ENCODE measurements at places on chromosomes 5 and 9.
A peak's percentile ranks its signal among the peaks of the same experiment; 100 is the strongest.

DNA sequence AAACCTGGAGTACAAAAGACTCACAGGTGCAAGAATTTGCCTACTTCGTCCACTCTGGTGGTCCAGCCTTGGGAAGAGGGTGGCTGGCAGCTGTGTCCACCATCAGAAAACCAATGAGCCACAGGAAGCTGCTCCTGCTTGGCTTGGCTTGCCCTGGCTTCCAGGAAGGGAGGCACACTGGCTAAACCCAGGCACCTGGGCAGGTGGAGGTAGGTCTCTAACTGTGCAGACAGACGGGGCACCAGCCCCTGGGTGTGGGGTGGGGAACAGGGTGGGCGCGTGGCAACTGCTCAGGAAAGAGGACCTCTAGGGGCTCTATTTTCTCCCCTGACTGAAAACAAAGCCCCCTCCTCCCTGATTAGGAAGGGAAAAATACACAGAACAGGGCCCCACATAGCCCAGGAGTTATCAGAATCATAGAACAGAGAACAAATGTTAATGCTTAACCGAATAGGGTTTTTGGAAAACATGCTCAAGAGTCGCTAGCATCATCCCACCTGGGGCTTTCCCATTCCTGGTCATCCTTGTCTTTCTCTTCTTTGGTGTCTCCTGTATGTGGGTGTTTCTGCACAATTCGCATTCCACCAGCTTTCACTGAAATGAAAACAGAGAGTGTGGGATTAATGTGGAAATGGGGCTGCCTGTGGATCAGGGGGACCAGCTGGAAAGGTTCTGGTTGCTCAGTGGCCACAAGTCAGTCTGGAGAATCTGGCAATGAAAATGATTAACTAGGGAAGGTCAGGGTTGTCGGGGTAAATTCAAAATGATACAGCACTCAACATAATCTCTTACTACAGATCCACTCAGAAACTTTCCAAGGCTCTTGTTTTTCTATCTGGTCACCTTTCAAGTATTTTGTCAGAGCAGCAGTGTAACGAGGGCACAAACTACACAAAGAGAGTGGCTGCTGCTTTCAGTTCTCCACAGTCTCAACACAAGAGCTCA, 13.1 kb downstream of the DAP start:
- no peak for DNase-seq

GRCh38 chr9:131406563-131407436, 12.9 kb downstream of the PRRC2B start:
- peak; percentile 45 for DNase-seq

DNA sequence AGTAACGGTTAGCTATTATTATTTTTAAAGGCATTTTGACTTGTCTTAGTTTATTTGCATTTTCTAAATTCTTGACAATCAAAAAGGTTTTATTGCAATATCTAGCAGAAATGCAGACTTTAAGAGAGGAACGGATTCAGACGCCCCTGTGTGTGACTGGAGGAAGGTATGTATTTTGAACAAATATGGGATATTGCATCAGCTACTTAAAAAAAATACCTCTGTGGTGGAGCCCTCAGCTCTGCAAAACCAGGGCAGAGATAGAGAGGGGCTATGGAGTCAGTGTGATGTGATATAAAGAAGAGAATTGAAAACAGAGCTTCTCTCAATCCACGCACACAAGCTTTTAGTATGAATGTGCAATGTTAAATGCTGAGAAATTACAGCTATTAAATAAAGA, 142.4 kb downstream of the ICE1 start:
- no peak for DNase-seq

GRCh38 chr5:37837414-37838032, 2.3 kb downstream of the GDNF start:
- DNase-seq = peak; percentile 81

- peak; percentile 95 for DNase-seq
Observed at GRCh38 chr5:34499001-34499734, 157.0 kb upstream of the RAI14 start.

DNA sequence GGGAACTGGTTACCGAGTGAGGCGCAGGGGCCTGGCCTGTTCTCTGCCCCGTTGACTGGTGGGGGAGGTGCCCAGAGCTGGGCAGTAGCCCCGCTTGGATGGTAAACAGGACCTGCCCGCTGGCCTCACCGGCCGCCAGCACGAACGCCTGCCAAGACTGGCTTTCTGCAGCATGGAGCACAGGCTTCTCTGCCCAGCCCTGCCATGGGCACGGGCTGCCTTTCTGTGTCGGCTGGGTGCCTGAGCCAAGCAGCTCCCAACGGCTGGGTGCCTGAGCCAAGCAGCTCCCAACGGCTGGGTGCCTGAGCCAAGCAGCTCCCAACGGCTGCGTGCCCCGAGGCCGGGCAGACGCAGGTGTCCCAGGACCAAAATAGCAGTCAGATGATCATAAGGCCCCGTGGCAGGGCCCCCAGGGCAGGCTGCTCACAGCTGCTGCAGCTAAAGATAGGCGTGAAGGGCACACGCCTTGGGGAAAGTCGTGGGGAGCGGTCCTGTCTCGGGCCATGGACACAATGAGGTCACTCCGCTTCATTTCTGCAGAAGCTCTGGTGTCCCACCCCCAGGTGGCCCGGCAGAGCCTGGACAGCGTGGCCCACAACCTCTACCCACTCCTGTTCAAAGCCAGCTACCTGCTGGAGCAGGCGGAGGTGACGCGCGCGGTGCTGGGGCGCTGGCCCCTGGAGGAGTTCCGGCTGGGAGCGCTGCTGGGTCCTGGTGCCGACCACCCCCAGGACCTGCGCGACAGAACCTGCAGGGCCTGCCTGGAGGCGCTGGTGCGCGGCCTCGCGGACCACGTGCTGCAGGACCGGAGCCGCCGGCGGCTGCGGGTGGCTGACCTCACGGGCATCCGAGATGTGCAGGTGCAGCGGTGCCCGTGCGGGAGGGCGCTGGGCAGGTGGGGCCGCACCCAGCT, at the start of gene LRRC14B:
Gene LRRC14B, plus strand, starts transcription at position 460 of the 913 bp plus-strand sequence. Its CDS starts 44 bp downstream, at position 504.
- DNase-seq = no peak

GRCh38 chr5:51377151-51378060, 5.8 kb upstream of the ISL1 start:
- DNase-seq = no peak

GRCh38 chr9:126523611-126524111, 90.1 kb upstream of the LMX1B start:
- no peak for DNase-seq

GRCh38 chr5:127878174-127878750, 175.1 kb downstream of the CCDC192 start:
- peak; percentile 63 for DNase-seq

DNA sequence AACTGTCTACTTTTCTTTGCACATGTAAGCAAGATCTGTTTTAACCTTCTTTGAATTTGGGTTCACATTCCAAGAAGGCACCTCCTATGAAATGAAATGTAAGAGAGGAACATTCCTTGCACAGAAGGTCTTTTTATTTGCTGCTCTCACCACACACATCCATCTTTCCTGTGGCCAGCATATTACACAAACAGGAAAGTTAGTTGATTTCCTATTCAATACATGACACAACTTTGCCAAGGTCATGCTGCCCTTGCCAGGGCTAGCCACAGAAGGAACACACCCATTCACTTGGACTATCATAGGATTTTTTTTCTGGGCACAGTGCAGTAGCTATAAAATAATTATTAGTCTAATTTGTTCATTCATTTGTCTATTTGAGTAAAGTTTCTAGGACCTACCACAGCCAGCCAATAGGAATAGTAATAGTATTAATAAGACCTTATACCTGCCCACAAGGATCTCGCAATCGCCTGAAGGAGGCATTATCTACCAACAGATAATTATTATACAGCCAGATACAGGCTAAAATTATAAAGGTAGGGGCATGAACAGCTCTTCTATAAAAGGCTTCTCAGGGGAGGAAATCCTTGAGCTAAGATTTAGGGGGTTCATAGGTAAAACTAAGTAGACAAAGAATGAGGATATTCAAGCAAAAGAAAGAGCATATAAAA, 78.1 kb upstream of the NREP start:
- peak; percentile 13 for DNase-seq

GRCh38 chr5:104942735-104943134, 1380.1 kb upstream of the NUDT12 start:
- DNase-seq = no peak

- no peak for DNase-seq
Observed at GRCh38 chr9:114235033-114235661, 79.8 kb downstream of the COL27A1 start.

GRCh38 chr5:147309621-147310020, 74.8 kb downstream of the STK32A start:
- DNase-seq = no peak

GRCh38 chr5:113615708-113616107, 102.2 kb downstream of the YTHDC2 start:
- peak; percentile 33 for DNase-seq

- no peak for DNase-seq
Observed at GRCh38 chr9:93255494-93255867, 71.5 kb downstream of the WNK2 start.

GRCh38 chr5:73443829-73444498, 4.6 kb downstream of the FOXD1 start:
- DNase-seq = no peak

DNA sequence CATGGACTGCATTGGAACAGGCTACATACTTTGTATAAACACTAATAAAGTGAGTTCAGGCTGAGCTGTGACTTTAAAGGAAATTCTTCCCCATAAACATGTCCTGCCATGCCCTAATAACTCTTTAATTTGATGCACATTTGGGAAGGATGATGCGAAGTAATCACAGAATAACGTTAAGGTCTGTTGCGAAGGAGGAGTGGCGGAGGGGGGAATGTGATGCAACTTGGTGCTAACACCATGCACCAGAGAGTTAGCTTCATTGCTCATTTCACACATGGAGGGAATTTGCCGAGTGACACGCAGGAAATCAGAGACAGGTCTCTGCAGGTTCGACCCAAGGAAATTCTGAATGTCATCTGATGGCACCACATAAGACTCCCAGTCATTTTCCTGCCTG, 32.9 kb downstream of the SLIT3 start:
- peak; percentile 77 for DNase-seq

- DNase-seq = no peak
Observed at GRCh38 chr5:10583663-10584572, 20.0 kb downstream of the ANKRD33B start.

- DNase-seq = peak; percentile 58
Observed at GRCh38 chr5:127892467-127893207, 189.4 kb downstream of the CCDC192 start.

DNA sequence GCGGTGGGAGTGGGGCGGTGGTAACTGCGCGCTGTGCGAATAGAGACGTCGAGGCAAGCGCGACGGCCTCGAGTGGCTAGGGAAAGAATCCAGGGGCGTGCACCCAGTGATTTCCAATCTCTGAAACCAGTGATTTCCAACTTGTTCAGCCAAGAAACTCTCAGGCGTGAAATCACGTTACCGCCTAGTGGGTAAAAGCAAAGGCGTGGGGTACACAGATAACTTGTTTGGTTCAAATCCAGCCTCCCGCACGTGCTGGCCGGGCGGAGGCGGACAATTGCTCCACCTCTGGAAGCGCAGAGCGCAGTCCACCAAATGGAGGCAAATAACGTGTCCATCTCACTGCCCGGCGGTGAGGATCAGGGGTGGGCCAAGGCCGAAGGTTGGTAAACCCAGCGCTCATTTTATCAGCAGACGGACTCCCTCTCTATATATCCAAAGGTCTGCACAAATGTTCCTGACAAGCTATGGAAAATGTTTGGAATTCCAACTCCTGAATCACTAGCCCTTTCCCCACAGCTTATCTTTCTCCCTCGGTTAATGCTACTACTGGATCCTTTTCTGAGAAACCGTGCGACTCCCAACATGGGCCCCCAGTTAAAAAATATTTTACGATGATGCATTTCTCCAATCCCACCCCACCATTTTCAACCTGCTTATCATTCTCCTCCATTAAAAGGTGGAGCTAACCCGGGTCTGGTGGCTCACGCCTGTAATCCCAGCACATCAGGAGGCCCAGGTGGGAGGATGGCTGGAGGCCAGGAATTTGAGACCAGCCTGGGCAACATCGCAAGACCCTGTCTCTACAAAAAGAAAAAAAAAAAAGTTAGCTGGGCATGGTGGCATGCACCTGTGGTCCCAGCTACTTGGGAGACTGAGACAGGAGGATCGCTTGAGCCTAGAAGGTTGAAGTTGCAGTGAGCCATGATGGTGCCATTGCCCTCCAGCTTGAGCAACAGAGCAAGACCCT, 950 bp upstream of the FNBP1 start:
- DNase-seq = peak; percentile 51

DNA sequence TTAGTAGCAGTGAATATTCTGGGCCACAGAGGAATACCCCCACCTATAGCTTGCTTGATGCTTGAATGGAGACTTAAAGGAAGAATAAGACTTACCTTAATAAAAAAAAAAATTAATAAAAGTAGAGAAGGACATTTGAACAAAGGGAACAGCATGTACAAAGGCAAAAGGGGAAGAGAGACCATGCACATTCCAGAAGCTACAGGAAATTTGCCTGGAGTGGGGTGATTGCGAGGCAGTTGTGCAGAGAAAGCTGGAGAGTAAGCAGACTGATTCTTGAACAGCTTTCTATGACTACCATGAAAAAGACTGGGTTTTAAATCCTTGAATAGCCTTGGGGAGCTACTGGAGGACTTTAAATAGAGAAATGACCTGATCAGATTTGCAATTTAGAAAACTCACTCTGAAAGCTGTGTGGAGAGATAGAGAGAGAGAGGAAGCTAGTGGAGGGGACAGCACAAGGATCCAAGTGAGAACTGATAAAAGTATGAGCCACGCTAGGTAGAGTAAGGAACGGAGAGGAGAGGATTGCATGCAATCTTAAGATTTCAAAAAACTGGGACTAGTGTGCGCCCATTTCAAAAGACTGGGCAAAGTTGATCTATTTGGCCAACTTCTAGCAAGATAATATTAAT, 12.5 kb upstream of the SSBP2 start:
- DNase-seq = no peak

GRCh38 chr5:83306572-83307241, 164.8 kb upstream of the VCAN start:
- DNase-seq = peak; percentile 87

- DNase-seq = peak; percentile 1
Observed at GRCh38 chr5:124343451-124343867, 403.0 kb downstream of the ZNF608 start.

All from EH (cell line).